MM.1S (cell line): ENCODE measurements at places on chromosomes 1 and 21.

DNA sequence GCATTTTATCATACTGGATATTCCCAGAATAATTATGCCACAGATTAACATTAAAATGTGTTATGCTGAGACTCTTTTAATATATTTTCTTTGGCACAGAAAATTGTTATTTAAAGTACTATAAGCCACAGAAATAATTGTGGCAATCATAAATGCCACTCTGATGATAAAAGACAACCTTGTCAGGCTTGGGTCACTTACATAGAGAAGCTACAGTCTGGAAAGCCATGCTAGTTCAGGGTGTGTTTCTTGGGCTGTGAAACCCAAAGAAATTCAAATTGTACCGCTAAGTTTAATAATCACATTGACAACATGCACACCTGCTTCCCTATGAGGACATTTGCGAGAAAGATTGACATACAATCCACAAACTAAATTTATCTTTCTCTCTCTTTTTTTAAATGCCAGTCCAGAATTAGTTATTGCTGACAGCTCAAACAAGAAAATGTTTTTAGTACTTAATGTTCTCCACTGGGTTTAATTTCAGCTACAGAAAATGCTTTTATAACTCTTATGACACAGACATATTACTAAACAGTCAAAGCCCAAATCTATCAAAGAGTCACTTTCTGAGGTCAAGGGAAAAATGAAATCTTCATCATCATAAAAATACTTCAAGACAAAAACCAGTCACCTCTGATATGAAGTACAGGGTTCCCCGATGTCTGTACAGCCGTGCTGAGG lies 38.7 kb downstream of the TTC13 start:
- no peak for DNase-seq

DNA sequence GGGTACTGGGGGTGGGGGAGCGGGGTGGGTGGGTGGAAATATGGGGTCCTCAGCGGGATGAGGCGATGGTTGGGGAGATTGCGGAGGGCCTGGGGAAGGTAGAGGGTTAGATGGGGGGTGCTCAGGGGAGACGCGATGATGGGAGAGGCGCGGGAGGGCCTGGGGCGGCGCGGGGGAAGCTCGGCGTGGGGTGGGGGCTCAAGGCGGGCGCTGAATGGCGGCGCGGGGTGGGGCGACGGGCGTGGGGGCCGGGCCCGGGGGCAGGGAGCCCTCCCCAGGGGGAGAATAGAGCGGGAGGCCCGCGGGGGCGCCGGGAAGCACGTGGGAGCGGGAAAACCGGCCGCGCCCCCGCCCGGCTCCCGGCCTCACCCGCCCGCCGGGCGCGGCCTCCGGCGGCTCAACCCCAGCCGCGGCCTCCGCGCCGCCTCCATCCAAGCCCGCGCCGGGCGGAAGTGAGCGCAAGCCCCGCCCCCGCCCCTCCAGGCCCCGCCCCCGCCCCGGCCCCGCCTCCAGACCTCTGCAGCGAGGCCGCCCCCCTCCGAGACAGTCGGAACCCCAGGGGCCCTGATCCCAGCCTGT lies at the start of gene FAAP20:
FAAP20 (minus strand) TSS at position 454 of the 579 bp plus-strand sequence; CDS start at position 431, 23 bp downstream.
- DNase-seq = peak; percentile 62

- DNase-seq = no peak
Measured at GRCh38 chr1:101453844-101454243, 217.0 kb downstream of the S1PR1 start.

GRCh38 chr1:2198571-2198970 lies 4.0 kb upstream of the FAAP20 start:
- no peak for DNase-seq

DNA sequence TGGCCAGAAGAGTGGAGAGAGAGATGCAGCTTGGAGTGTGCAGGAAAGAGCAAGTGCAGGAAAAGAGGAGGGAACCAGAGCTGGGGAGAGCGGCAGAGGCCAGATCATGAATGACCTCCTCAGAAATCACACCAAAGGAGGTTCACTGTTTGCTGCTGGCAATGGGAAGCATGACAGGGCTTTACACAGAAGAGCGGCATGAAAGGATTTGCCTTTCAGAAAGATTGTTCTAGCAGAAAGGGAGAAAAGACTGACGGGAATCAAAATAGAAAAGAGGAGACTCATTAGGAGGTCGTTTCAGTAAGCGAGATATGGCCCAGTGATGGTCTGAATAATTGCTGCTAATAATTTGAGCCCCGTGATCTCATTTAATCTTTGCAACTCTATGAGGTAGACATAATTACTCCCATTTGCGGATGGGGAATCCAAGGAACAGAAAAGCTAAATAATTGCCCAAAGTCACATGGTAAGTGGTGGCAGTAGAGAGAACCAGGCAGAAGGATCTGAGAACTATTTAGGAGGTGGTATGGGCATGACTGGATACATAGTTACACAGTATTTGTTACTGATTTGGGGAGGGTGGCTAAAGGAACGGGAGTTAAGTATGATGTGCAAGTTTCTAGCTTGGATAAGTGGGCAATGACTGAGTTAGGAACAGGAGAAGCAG lies 12.5 kb upstream of the HNRNPR start:
- no peak for DNase-seq

DNA sequence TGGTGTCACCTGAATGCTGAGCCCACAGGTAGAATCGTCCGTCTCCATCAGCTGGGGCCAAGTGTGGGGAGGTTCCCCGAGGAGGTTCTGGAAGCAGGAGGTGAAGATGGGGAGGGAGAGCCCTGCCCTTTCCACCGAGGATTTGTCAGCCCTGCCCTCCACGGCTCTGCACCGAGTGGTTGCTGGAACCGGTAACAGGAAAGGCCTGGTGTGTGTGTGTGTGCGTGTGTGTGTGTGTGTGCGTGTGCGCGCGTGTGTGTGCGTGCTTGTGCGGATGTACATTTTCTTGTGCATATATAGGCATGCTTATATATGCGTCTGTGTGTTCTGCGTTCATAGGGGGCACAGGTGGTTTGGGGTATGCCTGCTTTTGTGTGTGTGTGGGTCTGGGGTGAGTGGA lies 3.5 kb downstream of the NBL1 start:
- DNase-seq = no peak

DNA sequence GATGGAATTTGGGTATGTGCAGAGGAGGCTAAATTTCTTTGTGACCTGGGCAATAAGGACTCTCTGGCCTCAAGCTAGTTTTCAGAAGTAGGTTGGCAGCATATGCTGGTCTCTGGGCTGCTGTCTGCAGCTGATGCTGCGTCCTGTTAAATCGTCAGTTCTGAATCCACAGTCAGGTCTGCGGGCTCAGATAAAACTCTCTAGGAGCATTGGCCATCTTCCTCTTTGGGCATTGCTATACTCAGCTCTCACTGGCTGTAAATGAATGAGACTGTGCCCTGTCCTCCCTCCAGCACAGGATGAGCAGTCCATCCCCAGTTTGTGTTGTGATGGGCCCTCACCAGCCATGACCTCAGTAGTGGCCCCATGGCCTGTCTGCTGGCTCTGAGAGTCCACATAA lies 272.6 kb downstream of the LRRC40 start:
- no peak for DNase-seq

DNA sequence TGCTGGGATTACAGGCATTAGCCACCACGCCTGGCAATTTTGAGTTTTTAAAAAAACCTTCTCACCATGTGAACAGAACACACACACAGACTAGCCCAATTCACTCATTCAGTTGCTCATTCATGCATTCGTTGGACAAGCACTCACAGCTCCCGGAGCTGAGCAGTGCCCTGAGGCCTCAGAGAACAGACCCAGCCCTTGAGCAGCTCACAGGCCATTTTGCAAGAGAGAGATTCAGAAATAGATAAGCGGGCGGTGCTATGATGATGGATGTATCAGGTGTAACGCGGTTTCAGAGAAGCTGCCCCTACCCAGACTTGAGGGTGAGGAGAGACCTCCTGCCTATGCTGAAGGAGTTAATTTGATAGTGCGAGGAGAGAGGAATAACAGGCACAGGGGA lies 18.6 kb downstream of the PTAFR start:
- DNase-seq = no peak

DNA sequence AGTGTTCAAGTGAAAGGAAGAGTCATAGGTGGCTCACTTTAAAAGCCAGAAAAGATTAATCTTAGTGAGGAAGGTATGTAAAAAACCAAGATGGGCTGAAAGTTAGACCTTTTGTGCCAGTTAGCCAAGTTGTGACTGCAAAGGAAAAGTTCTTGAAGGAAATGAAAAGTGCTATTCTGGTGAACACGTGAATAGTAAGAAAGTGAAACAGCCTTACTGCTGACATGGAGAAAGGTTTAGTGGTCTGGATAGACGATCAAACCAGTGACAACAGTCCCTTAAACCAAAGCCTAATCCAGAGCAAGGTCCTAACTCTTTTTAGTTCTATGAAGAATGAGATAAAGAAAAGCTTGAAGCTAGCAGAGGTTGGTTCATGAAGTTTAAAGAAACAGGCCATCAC lies 106.4 kb downstream of the CTH start:
- peak; percentile 76 for DNase-seq

DNA sequence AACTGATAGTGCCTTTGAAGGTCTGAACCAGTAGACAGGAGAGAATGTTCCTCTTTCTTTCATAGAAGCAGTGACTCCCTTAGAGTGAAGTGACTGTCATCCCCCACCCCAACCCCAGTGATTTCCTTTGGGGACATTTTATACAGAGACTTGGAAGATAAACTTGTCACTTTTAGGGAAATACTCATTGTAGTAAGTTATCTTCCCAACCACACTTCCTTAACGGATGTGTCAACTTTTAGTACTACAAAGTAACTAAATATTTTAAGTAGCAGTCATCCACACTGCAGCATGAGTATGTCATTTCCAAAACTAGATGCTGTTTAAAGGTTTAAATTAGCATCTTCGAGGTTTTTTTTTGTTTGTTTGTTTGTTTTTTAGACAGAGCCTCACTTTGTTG lies 13.7 kb downstream of the LRRC8B start:
- DNase-seq = no peak

GRCh38 chr1:224383218-224383617 lies 26.5 kb downstream of the CNIH4 start:
- DNase-seq = no peak

- no peak for DNase-seq
Measured at GRCh38 chr1:67285780-67286488, 21.7 kb upstream of the IL12RB2 start.

- no peak for DNase-seq
Measured at GRCh38 chr1:215636258-215636965, 69.3 kb downstream of the KCTD3 start.

DNA sequence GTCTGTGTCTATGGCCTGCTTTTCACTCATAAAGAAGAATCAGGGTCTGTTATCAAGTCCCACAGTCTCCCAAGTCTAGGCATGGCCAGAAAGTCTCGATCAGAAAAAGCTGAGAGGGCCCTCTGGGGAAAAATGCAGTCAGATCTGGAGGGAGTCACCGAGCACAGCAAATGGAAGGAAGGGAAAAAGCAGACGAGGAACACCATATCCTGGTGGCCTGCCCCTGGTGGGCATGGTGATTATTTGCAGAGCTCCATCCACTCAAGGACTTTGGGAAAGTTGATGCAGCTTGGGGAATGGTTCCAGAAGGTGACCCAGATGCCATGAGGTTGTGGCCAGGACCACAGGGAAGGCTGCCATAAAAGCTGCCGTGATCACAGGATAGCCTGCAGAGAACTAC lies 189.1 kb downstream of the CLIC6 start:
- no peak for DNase-seq

- DNase-seq = peak; percentile 9
Measured at GRCh38 chr1:101993710-101994109, 3.0 kb downstream of the OLFM3 start.
